Renal cortical epithelial cell (primary cell): ENCODE measurements at places on chromosomes 6 and 20. TPM values are rescaled to one million over a fixed set of nuclear protein-coding genes. Genes with fewer than 3 reads are reported as not detected.

Gene HIVEP2
- 17.0 and 26.6 TPM in 2 replicates for total RNA-seq

- DNase-seq, result no peak
Measured at GRCh38 chr6:26053992-26054780, 33.0 kb upstream of the HFE start.

- peak; percentile 41 for DNase-seq
Measured at GRCh38 chr6:148177589-148178233, 164.9 kb upstream of the SASH1 start.

- DNase-seq, result no peak
Measured at GRCh38 chr6:2940851-2941250, 30.5 kb downstream of the SERPINB6 start.

Gene CTCFL
- total RNA-seq, result not detected in 2 replicates

DNA sequence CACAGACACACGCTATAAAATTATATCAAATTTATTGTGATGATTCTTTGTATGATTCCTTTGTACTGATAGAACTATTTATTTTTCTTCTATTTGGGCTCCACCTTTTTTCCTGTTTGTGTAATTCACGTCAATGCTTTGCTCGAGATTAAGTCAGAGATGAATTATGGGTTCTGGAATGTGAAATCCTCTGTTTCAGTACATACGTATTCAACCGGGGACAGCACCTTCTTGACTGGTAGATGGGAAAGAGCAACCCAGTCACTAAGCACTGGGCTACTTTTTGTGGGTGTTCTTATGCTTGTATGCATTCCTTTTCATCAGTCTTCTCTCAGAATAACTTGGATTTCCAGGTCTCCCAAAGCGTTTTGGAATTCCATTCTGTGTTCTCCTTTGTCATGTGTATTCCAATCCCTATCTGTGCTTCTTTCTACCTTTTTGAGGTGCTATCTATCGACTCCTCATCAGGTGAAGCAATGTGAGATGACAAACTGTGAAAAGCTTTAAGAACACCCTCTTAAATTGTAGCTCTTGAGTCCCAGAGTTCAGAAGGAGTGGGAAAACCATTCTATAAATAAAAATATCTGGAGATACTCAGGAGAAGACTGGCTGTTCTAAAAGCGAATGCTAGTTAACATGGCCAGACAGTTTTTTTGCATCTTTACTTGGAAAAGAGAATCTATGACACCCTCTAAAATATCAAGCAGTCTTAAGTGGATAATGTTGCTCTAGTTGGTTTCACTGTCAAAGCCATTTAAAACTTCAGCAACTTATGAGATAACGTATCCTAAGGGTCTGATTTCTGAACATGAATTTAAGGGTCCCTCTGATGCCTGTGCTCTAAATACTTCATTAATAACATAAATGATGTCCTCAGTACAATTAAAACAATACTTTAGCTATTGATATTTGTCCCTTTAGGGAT is 197.7 kb upstream of the PREP start:
- DNase-seq, result no peak

DNA sequence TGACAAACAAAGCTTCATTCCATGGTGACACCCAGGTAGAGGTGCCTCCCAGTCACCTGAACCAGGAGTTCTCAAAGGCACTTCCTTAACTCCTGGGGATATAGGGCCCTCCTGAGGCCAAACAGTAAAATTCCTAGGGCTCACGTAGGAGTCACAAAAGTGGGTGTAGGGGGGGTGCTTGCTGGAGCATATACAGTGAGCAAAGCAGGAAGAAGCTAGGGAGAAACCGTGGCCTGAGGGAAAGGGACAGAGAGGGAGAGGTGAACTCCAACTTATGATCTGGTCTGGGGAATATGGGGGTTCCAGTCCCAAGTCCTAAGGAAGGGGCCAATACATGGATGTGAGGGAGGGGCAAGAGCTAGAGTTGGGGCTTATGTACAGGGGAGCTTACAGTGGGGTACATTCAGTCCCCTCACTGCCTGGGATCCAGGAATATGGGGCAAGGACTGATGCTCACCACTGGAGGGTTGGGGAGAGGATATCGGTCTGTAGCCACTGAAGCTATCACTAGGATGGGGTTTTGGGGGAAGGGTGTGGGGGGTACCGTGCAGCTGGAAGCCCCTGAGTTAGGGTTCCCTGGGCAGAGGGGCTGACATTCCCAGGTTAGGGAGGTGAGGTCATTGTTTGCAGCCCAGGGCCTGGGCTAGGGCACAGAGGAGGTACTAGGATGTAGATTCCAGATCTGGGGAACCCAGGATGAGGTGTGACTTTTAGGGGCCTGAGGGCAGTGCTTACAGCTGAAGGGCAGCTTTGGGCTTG is 950 bp downstream of the PEDS1 start:
- DNase-seq, result peak; percentile 69

DNA sequence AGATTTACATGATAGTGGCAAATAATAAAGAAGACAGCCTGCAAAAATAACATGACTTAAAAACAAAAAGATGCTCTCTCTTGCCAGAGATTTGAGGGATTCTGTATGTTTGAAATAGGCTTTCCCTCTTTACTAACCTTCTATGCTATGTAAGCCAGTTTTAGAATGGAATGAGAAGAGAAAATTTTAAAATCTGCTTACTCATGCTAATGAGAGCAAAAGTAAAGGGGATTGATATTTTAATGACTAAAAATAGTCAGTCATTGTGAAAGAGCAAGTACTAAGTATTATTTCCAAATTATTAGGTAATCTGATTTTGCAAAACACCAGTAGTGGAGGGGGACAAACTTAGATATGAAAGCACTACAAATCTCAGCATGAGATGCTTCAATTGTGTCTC is 563.3 kb upstream of the ADGRB3 start:
- DNase-seq, result no peak

- DNase-seq, result peak; percentile 44
Measured at GRCh38 chr20:47854687-47855212, 69.5 kb upstream of the SULF2 start.
